ENCODE measurements at places on chromosomes 12 and 14. TPM values are rescaled to one million over a fixed set of nuclear protein-coding genes. Genes with fewer than 3 reads are reported as not detected.

DNA sequence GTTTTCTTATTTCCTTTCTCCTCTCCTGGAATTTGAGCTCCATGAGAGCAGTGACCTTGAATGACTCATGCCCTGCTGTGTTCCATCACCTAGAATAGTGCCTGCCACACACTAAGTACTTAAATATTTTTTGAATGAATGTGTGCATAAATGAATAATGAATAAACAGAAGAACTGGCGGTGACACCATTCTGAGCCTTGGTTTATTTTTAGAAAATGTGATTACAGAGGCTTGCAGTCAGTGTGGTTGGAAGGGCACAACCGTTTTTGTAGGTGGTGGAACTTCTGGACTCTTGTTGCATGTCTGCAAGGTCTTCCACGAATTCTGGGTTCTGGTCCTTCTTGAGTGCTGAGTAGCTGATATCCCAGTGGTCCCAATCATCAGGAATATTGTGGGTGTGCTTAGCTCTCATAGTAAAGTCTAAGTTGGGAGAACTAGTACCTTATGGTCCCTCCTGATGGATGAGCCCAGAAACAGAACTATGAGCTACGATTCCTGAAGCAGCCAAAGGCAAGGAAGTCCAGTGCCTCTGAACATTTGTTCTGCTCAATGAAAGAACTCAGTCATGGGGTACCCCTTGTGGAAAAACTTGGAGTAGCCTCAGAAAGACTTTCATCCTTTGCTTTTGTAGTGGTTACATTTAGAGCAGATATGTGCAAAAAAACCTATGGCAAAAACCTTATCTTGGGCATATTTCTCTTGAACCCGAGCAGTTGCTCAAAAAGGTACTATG lies 28.8 kb upstream of the BHLHE41 start:
- no peak for DNase-seq

DNA sequence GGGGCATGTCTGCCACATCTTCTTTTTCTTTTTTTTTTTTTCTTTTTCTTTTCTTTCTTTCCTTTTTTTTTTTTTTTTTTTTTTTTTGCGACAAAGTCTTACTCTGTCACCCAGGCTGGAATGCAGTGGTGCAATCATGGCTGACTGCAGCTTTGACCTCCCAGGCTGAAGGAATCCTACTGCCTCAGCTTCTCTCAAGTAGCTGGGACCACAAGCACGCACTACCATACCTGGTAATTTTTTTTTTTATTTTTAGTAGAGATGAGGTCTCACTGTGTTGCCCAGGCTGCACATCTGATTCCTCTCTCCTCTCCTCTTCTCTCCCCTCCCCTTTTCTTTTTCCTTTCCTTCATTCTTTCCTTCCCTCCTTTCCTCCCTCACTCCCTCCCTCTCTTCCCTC lies 18.5 kb downstream of the SLC15A5 start:
- no peak for DNase-seq

DNA sequence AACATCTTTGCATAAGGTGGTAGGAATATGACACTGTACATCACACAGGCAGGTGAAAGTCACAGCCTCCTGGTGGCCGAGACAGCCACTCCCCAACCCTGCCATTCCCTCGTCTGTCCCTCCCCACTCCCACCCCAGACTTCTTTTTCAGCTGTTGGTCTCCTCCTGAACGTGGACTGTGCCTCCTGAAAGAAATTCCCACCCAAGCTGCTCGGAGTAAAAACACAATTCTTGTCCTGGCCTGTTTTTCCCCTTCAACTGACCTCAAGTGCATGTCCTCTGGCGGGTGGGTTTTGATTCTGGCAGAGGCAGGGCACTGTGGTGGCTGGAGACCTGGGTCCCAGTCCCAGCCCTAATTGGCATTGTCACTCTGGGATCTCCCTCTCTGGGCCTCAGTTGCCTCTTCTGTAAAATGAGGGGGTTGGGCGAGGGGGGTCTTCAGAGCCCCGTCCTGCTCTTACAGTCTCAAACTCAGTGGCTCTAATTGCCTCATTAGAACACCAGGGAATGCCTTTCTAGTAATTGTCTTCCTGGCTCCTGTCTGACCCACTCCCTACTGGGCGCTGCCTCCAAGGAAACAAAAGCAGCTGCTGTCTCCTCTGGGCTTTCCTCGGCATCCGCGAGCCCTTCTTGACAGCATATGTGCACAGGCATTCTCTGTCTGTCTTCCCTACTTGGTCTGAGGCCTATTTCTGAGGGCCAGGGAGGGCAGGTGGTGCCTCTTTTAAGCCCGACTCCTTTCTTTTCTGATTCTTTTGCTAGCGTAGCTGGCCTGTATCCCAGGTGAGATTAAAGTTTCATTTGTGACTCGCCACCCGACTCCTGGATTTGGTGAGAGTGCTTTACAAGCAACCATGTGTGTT lies 186.6 kb upstream of the RMST start:
- no peak for DNase-seq

DNA sequence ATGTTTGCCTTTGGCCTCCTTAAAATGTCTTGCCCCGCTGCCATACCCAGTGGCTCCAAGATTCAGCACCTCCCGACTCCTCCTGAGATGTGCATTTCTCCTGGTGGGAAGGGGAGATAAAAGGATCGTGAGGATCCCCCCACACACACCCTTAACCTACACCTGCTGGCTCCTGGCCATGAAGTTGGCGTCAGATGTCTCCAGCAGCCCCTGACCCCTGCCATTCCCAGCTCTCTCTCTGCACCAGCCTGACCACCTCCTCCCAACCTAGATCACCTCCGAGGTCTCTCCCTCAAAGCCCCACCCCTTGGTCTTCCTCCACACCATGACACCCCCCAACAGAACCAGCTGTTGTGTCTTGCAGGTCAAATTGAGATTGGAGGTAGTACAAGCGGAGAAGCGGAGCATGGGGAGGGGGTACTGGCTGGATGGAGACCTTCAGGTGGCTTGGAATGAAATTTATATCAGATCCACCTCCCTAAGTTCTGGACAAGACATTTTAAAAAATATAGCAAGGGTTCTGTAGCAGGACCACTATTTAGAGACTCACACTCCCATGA lies 151.1 kb upstream of the FKBP4 start:
- peak; percentile 46 for DNase-seq

DNA sequence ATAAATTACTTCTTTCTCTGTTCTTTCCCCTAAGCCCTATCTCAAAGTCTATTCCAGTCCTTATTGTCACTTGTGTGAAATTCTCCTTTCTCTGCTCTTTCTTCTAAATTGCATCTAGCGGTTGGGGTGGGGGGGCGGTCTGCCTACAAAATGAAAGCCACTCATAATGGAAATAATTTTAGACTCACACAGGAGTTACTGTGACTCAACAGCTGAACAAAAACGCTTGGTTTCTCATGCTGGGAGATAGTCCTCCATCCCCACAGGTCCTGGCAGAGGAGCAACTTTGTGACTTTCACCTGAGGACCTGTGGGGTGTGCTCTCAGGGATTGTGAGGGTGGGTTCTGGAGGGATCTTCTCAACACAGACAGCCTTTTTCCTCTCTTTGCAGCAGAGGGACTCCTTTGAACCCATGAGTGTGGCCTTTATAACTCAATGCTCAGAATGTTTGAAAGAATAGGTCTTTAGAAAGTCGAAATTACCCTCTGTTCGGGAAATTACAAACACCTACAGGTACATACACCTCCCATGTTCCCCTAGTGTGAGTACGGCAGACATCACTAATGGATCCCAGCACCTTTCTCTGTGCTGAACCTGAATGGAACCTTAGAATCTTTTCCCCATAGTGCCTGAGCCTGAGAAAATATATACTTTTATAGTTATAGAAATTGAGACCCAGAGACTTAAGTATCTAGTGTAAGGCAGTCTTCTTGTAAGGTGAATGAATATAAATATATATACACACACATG lies 109.7 kb downstream of the CHST11 start:
- DNase-seq, result no peak

DNA sequence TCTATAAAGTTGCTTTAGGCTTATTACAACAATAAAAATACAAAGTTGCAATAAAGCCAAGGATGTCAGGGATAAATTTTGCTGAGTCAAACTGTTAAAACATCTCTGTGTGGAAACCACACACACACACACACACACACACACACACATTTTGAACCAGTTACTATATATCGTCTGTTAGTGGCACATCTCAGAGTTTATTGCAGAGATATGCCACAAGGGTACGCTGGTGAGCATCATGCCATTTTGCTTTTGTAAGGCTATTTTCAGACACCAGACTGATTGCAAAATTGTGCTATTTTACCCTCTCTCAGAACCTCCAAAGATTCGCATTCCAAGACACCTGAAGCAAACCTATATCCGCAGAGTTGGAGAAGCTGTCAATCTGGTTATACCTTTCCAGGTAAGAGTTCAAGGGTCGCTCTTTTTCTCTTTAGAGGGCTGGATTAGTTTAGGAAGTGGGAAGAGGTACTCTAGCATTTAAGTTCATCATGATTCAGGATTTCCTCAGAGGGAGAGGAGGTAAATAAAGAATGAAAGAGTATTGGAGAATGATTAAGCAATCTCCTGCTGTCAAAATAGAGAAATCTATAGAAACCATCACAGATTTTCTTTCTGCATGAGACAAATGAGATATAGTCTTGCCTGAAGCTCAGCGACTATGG lies 27.3 kb upstream of the CHPT1 start:
- DNase-seq, result peak; percentile 12

DNA sequence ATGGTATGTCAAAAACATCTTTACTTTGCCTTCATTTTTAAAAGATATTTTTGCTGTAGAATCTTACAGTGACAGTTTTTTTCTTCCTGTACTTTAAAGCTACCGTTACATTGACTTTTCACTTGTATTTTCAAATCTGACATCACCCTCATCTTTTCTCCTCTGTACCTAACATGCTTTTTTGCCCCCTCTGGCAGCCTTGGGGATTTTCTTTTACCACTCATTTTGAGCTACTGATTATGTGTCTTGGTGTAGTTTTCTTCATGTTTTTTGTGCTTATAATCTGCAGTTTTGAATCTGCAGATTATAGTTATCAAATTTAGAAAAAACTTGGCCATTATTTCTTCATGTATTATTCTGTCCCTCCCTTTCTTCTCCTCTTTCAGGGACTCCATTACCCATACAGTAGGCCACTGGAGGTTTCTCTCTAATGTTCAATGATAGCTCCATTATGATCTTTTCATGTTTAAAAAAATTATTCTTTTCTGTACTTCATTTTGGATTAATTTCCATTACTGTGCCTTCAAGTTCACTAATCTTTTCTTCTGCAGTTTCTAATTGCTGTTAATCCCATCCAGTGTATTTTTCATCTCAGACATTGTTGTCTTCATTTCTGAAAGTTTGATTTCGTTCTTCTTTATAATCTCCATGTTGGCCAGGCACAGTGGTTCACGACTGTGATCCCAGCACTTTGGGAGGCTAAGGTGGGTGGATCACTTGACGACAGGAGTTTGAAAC lies 70.0 kb downstream of the ACADS start:
- DNase-seq, result no peak

GRCh38 chr12:9669534-9669933 lies at the start of gene CLEC2D:
CLEC2D (plus strand) TSS chr12:9669713; CDS start chr12:9669735, 22 bp downstream.
- no peak for DNase-seq

- peak; percentile 77 for DNase-seq
Measured at GRCh38 chr14:51666826-51667225, 15.1 kb downstream of the FRMD6 start.

GRCh38 chr14:23056956-23057756 lies at the start of gene CDH24:
CDH24 (minus strand) TSS chr14:23057520; CDS start chr14:23055733, 1,787 bp downstream.
- DNase-seq, result peak; percentile 94

- no peak for DNase-seq
Measured at GRCh38 chr14:61042220-61042619, 61.2 kb downstream of the SLC38A6 start.

DNA sequence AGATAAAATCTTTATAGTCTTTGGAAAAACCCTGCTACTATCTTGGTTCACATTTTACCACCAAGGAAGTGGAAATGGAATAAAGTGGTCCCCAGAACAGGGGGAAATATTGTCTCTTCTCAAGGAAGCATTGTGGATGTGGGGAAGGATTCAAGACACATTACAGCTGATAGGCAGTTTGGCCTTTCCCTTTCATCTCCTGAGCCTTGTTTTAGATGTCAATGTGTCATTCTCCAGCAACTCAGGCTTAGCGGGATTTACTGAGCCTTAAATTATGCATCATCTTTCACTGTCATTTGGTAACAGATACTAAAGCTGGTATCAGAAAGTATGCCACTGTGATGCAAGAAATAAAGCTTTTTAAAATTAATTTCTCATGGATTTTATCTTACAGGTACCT lies 136.2 kb downstream of the STXBP6 start:
- no peak for DNase-seq

DNA sequence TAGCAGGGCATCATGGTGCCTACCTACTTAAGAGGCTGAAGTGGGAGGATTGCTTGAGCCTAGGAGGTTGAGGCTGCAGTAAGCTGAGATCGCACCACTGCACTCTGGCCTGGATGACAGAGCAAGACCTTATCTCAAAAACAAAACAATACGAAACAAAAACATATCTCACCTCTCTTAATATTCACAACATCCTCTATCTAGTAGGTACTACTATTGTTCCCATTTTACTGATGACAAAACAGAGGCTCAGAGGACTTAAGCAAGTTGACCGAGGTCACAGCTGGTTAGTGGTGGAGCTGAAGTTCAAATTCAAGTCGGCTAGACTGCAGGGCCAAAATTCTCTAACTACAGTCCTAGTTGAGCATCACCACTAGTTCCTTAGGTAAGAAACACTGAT lies 172.3 kb upstream of the EEA1 start:
- DNase-seq, result no peak

DNA sequence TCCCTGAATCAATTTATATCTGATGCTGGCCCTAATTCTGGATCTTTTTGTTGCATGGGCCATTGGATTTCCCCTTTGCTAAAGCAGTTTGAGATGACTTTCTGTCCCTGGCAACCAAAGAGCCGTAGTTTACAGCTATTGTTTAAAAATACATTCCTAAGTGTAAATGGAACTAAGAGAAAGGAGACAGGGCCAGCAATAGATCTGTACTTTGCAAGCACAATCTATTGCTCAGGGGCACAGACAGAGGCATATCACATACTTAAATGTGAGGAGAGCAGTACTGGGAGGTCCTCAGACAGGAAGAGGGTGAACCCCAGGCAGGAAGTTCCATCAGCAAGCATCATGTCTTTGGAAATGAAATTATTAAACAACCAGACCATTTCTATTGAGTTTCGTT lies 126.6 kb downstream of the ZFP36L1 start:
- DNase-seq, result no peak

PLEKHH1 gene
- 9.1 TPM for polyA plus RNA-seq

CORO1C gene
- 16.6 TPM for polyA plus RNA-seq

PIWIL1 gene
- 0.15 TPM for polyA plus RNA-seq

SLCO1A2 gene
- 0.15 TPM for polyA plus RNA-seq
